Left renal pelvis (tissue), 4 donors: ENCODE measurements at places on chromosomes 4 and X. TPM values are rescaled to one million over a fixed set of nuclear protein-coding genes. Genes with fewer than 3 reads are reported as not detected.

GRCh38 chr4:84110040-84110439 is 389.1 kb downstream of the NKX6-1 start:
- DNase-seq: no peak

The GLRA3 gene
- polyA plus RNA-seq: 0.11 TPM

DNA sequence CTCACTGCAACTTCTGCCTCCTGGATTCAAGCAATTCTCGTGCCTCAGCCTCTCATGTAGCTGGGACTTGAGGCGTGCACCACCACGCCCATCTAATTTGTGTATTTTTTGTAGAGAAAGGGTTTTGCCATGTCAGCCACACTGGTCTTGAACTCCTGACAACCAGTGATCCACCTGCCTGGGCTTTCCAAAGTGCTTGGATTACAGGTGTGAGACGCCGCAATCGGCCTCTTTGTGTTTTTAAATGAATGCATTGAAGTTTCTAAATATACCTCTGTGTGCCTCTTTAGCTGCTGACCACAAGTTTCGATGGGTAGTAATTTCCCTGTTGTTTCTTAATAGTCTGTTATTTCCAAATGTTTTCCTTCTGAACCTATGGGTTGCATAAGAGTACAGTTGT is 765.3 kb upstream of the GRIA3 start:
- no peak for DNase-seq

GRCh38 chr4:16043642-16044498 is 40.0 kb downstream of the PROM1 start:
- no peak for DNase-seq

- DNase-seq: no peak
Measured at GRCh38 chr4:113043591-113043990, 5.9 kb upstream of the ANK2 start.

DNA sequence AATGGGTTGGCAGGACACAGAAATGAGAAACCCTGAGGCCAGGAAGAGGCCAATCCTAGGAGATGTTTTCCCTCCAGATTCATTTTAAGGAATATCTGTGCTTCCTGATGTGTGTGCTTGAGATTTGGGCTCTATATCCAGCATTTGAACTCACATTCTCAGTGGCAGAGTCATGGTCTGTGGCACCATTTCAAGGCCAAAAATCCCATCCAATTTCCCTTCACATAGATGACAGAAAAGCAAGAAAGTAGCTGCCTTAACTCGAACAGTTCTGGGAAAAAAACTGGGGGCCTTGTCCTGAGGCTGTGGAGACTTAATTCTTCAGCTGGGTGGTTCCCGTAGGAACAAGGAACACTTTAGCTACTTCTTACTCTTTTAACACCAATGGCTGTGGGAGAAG is 27.4 kb downstream of the TAF7L start:
- DNase-seq: no peak

GRCh38 chrX:1649621-1650020 is 34.8 kb downstream of the ASMT start:
- peak; percentile 77 for DNase-seq

- DNase-seq: no peak
Measured at GRCh38 chr4:13535708-13536361, 8.5 kb downstream of the NKX3-2 start.

GRCh38 chrX:64843224-64843623 is 133.0 kb downstream of the ZC4H2 start:
- DNase-seq: no peak

- no peak for DNase-seq
Measured at GRCh38 chr4:185502386-185502785, 30.9 kb upstream of the CCDC110 start.

GRCh38 chr4:26082565-26082964 is 168.5 kb downstream of the SMIM20 start:
- no peak for DNase-seq

- no peak for DNase-seq
Measured at GRCh38 chr4:151267822-151268535, 9.0 kb upstream of the PRSS48 start.

The MAGEA12 gene
- polyA plus RNA-seq: not detected

The CASP3 gene
- polyA plus RNA-seq: 33.6 TPM

The STPG2 gene
- polyA plus RNA-seq: 0.67 TPM

DNA sequence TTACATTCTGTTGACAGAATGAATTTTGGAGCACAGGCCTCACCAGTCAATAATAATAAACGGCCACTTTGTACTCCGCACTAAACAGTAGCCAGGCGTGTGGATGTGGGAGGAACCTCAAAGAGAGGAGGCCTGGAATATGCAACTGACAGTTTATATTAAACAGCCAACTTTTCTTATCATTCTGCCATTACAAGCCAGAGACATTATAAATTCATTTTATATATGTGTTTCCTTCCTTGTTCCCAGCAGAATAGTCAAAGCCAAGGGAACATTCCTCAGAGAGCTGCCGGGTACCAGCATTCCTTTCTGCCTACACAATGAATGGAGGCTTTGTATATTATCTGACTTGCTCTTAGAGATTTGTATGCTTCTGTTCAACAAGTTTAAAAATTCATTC is 436.5 kb upstream of the FTHL17 start:
- DNase-seq: no peak

The KIF4A gene
- 18.7 TPM for polyA plus RNA-seq

DNA sequence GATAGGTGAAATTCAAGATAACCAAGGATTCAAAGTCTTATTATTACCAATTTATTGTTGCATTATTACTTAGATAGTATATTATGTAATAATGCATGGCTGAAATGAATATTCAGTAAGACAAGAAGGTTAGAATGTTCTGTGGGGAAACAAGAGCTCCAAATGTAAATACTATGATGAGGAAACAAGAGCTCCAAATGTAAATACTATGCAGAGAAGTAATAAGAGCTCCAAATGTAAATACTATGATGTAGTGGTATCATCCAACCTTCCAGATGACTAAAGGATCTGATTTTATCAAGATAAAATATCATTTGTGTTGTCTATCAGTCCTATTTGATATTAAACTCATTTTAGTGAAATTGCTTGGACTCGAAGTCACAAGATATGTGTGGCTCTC is 82.2 kb upstream of the PCDH18 start:
- DNase-seq: no peak

The TLR10 gene
- polyA plus RNA-seq: 0.98 TPM

The ARMCX1 gene
- 48.1 TPM for polyA plus RNA-seq

The RAB40A gene
- 2.1 TPM for polyA plus RNA-seq

The POU4F2 gene
- not detected for polyA plus RNA-seq

DNA sequence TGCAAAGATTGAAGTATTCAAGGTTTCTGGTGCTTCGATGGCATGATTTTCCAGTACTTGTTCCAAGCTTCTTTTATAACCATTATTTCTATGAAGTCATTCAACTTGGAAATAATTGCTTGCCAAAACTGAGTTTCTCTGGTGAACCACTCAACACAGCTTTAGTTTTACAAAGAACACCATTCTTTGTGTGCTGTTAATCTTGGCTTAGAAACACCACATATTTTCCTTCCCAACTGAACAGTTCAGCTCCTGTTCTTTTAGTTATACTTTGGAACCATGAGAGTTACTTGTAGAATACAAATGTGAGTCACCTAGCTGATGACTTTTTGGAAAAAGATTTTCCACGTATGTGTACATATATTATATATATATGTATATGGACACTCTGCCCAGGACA is 32.7 kb downstream of the TMEM47 start:
- DNase-seq: no peak

GRCh38 chrX:97397371-97397770 is 513.7 kb downstream of the RPA4 start:
- DNase-seq: no peak

The ADRA2C gene
- polyA plus RNA-seq: 8.0 TPM

GRCh38 chr4:102604222-102604940 is 103.2 kb downstream of the NFKB1 start:
- no peak for DNase-seq

The PAGE4 gene
- 0.43 TPM for polyA plus RNA-seq

- DNase-seq: no peak
Measured at GRCh38 chrX:46180258-46180687, 364.9 kb downstream of the ZNF674 start.

GRCh38 chr4:100169491-100170485 is 20.5 kb downstream of the DDIT4L start:
- DNase-seq: no peak

The MAGEA1 gene
- polyA plus RNA-seq: not detected

The SSX3 gene
- polyA plus RNA-seq: not detected

- no peak for DNase-seq
Measured at GRCh38 chr4:59500103-59500502, 1700.0 kb upstream of the ADGRL3 start.

- DNase-seq: no peak
Measured at GRCh38 chr4:7867701-7868435, 71.8 kb downstream of the AFAP1 start.

DNA sequence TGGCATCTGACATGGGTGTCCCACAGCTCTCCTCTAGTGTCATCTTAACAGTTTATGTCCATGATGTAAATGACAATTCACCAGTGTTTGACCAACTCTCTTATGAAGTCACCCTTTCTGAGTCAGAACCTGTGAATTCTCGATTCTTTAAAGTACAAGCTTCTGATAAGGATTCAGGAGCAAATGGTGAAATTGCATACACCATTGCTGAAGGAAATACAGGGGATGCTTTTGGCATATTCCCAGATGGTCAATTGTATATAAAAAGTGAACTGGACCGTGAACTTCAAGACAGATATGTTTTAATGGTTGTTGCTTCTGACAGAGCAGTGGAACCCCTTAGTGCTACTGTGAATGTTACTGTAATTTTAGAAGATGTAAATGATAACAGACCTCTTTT is 4.6 kb downstream of the FAT4 start:
- DNase-seq: no peak

DNA sequence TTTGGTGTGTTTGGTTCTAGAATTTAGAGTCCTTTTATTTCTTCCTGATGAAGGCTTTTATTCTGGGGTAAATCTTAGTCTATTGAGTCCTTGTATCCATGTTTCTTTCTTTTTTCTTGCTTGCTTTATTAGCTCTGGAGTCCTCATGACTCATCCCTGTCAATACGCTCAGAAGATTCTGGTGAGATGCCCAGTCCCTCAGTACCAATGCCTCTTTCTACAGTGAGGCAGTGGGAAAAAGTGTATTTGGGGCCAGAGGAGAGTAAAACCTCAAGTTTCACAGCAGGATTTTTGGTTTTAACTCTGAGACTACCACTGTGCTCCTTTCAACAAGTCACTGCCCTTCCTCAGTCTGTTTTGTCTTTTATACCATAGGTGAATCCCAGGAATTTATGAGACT is 368.0 kb downstream of the GBA3 start:
- DNase-seq: no peak

- DNase-seq: no peak
Measured at GRCh38 chr4:8591626-8592365, 769 bp upstream of the CPZ start.

DNA sequence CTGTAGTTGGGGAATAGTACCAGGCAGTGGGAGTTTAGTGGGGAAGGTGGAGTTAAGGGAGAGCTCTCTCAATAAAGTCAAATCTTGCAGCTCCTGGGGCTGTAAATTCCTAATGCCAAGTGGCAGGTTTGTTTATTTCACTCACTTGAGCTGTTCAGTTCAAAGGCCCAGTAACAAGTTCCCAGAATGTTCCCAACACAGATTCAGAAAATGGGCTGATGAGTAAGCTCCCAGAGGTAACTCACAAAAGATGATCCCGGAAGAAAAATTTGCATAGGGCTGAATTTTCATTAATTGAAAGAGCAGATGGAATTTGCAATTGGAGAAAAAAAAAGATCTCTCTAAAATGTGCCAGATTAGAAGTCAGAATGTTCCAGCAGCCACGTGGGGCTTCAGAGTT is 286.2 kb downstream of the EVC2 start:
- no peak for DNase-seq

GRCh38 chr4:188876881-188877280 is 737.6 kb downstream of the TRIML1 start:
- no peak for DNase-seq

- DNase-seq: no peak
Measured at GRCh38 chr4:147378780-147379179, 102.1 kb upstream of the EDNRA start.

DNA sequence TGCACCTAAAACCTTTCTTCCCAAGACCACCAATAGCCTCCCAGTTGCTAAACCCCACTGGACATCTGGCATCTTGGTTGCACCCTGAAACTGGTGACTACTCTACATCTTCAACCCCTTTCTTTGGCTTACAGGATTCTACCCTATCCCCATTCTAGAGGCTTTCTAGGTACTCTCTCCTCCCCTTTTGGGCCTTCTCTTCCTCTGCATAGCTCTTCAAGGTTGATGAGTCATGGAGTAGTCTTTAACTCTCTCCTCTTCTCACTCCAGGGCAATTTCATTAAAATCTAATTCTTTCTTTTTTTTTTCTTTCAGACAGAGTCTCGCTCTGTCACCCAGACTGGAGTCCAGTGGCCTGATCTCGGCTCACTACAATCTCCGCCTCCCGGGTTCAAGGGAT is 16.8 kb downstream of the APOO start:
- no peak for DNase-seq

The DUX4 gene
- 0.98 TPM for polyA plus RNA-seq

DNA sequence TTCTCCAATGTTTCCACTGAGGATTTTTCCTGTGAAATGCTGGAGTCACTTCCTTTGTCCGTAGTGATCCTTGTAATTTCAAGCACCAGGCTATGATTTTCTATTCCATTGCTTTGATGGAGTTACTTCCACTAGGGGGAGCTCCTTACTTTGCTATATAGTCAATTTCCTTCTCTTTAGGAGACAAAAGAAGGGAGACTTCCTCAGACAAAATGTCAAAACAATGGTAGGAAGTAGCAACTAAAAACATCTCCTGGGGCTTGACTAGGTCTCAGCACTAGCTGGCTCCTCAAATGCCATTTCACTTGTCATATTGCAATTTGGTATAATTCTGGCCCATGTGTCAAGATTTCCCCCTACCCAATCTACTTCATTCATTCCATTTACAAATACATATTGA is 24.1 kb downstream of the ZCCHC12 start:
- no peak for DNase-seq

The ARSJ gene
- 16.6 TPM for polyA plus RNA-seq

The MAGED4B gene
- polyA plus RNA-seq: 75.5 TPM

The GPR119 gene
- polyA plus RNA-seq: not detected

- DNase-seq: no peak
Measured at GRCh38 chrX:49949961-49950360, 27.6 kb downstream of the CLCN5 start.

DNA sequence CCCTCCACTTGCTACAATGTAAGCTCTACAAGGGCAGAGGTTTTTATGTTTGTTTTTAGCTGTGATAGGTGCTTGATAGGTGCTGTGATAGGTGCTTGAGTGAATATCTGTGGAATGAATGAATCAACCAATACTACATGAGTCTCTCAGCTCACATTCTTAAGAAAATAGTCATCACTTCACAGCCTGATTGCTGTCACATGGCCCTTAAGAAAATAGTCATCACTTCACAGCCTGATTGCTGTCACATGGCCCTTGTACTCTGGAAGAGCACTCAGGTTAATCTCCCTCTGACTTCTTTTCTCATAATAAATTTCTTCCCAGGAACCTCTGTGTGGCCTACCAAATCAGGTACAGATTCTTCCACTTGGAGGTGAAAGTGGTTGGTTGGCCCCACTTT is 335.2 kb downstream of the TENM3 start:
- no peak for DNase-seq

GRCh38 chr4:25361253-25361652 is 15.8 kb upstream of the ANAPC4 start:
- DNase-seq: no peak
